ENCODE measurements at places on chromosomes 11 and 22.

GRCh38 chr11:86620891-86621521, 51.4 kb downstream of the ME3 start:
- no peak for DNase-seq

GRCh38 chr22:40628354-40629042, 8.0 kb downstream of the MRTFA start:
- DNase-seq, result no peak

- DNase-seq, result no peak
These were observed 49.1 kb upstream of the CAPRIN1 start for GRCh38 chr11:34002420-34002819.

DNA sequence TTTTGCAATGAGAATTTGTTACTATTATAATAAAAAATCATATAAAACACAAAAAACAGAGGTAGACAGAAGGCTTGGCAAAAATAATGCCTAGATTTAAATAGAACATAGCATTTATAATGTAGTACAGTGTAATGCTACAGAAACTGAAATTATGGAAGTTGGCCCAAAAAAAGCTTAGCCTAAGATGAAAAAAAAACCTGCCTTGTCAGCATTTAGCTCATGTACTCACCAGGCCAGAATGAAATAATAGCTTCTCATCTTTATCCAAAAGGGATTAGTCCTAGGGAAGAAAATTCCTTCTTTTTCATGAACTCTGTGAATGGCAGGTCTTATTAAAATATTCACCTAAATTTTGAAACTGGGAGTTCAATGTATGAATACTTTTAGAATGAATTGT, 951.1 kb downstream of the LRRC4C start:
- DNase-seq, result no peak

DNA sequence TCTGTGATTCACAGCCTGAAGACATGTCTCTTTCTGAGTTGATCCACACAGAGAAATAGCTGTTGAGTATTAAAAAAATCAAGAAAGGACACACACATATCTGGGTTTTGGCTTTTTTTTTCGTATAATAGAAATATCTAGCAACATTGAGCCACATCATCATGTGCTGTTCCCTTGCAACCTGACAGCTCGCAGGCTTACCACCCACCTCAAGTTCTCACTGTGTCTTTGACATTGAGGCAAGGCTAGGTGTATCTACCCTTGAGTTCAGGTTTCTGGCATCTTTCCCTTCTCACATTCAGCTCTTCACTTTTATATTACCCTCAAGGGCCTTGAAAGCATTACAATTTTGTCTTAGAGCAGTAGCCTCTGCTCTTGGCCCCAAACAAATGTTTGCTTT, 490.3 kb upstream of the KIRREL3 start:
- no peak for DNase-seq

GRCh38 chr22:31870890-31871289, 73.4 kb upstream of the YWHAH start:
- no peak for DNase-seq

DNA sequence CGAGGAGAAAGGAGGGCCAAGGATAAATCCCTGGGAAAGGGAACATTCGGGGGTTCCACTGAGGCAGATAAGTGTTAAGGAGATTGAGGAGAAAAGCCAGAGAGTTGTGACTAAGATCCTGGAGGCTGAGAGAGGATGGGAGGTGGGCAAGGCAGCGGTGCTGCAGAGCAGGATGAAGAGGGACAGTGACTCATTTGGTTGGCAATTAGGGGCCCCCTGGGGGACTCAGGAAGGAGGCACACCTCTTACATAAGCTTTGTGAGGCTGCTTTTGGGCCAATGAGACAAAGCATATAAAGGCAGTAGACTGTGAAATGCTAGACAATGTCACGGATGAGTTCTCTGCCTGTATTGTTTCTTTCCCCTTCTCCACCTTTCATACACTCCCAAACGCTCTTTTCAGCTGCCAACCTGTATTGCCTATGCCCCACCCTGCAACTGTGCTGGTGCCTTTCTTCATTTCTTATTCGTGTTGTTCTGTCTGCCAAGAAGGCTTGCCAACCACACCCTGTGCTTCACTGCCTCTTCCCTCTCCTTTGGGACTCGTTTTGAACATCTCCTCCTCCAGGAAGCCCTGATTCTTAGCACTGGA, 246.8 kb upstream of the KIRREL3 start:
- no peak for DNase-seq

DNA sequence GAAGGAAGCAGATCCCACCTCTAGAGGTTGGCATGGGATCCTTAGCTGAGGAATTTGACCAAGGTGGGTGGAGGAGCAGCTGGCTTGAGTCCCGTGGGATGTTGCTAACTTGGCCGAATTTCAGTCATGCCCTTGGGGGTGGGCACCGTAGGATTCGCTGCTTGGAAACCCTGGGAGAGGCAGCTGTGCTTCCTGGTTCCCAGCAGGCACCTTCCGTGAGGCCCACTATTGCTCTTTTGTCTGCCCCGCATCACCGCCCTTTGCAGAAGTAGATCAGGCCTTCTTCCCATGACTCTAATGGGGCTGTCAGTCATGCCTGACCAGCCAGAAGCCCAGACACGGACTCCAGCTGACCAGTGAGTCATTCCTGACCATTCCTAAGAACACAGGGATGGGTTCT, 292.3 kb upstream of the SYN3 start:
- DNase-seq, result no peak

- no peak for DNase-seq
These were observed 102.9 kb downstream of the CTTN start for GRCh38 chr11:70501051-70501901.

GRCh38 chr11:66879583-66879982, 22.7 kb downstream of the LRFN4 start:
- DNase-seq, result no peak

DNA sequence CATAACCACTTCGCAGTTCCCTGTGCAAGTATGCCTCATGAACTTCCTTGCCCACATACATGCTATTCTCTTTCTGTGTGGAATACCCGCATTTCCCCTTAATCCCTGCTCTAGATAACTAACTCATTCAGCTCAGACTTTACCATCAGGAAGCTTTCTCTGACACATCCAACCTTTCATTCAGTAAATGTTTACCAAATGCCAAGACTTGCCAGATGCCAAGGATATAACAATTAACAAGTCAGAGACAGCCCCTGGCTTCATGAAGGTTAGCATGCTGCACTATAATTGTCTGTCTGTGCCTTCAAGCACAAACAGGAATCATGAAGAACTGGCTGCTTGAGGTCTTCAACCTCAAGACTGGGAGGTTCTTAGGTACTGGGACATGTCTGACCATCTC, 71.2 kb upstream of the GDPD4 start:
- DNase-seq, result no peak

- no peak for DNase-seq
These were observed 9.9 kb downstream of the RDX start for GRCh38 chr11:110286298-110287040.

GRCh38 chr11:66543263-66544107, 2.4 kb downstream of the ZDHHC24 start:
- DNase-seq, result peak; percentile 41

GRCh38 chr11:36381015-36381360, 84.9 kb downstream of the PRR5L start:
- no peak for DNase-seq

GRCh38 chr11:97269527-97269926, 879.7 kb downstream of the JRKL start:
- DNase-seq, result no peak

DNA sequence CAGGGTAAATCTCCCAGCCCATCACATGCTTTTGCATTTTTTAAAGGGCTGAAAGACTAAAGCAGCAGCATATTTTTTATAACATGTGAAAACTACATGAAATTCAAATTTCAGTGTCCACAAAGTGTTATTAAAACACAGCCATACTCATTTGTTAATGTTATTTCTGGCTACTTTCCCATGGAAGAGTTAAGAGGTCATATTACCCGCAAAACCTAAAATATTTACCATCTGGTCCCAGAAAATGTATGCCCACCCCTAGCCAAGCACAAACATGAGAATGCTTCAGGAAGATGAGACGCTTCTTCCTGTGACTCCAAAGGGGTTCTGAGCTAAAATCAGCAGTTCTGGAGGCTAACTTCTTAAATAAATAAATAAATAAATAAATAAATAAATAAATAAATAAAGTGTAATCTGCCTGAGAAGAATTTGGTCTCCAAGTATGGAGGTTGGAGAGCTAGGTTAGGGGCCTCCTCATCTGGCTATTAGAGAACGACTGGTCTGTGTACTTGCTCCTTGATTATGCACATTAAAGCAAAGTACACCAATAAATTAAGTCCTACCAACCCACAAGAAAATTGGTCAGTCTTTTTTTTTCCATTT, 9.7 kb downstream of the IMMP1L start:
- DNase-seq, result no peak

- DNase-seq, result no peak
These were observed 1.3 kb downstream of the CSNK1E start for GRCh38 chr22:38315823-38316363.
